ENCODE measurements at places on chromosomes 6 and 20.

GRCh38 chr20:24832518-24832917 lies 116.6 kb upstream of the CST7 start:
- DNase-seq: no peak

DNA sequence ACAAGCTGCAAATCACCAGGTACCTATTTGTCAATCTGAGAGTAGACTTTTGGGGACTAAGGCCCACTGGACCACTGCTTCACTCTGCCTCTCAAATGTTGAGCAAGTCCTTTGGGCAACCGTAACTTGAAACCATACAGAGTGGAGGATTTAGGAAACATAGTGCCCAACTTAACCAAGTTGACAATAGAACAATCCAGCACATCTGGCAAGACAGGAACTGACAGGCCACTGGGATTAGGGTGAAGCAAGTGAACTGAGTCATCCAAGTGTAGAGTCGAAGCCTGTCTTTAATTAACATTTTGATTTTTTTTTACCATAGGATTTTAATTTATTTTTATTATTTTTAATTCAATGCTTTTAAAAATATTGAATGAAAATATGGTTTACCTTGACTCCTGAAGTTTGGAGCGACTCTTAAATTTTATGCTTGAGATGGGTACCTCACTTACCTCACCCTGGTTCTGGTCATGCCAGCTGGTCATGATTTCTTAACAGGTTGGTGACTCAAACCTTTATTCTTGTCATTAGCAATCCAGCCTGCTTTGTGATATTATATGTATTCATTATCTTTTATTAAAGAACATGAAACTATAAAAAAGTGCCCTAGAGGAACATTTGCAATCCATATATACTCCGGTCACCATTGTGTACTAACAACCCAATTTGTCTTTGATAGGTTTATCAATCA lies 312.1 kb upstream of the DEFB112 start:
- no peak for DNase-seq

DNA sequence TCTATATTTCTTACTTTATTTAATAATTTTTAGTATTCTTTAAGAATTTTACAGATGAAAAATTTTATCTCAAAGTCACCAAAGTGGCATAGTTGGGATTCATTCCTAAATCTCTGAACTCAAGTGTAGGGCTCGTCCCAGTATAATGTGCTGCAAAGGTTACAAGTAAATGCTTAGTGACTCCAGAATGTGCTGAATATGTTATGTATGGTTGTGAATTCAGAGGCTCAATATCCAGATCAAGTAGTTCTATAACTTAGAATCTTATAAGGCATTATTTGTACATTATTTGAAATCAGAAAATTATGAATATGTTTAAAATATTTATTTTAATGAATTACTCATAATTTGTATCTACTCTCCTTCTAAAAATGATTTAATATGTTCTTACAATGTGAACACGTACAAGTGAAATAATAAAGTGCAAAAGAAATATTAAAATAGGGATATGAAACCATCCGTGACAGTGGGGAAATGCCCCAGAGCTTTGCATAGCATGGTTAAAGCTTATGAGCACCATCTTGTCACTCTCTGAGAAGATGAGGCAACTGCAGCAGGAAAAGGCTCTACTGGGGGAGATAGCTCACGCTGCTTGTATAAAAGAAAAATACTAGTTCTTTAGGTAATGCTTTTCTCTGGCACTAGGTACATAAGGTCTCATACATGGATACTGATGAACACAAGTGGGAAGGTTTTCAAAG lies 259.0 kb downstream of the FOXC1 start:
- no peak for DNase-seq

DNA sequence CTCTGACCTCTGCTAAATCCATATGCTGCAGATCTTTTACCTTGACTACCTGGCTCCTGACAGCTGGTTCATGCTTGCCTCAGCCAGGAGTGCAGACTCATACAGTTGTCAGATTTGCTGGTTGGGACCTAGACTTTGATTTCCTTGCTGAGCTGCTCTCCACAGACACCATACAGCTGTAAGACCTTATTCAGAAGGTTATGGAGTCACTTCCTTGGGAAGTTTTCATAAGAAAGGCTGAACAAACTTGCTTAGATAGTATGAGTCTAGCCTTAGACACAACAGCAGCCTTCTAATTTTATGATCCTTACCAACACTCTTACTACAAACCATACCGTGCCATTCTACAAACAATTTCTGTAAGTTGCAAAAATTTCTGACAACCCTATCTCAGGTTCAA lies 102.9 kb downstream of the EDN1 start:
- no peak for DNase-seq

DNA sequence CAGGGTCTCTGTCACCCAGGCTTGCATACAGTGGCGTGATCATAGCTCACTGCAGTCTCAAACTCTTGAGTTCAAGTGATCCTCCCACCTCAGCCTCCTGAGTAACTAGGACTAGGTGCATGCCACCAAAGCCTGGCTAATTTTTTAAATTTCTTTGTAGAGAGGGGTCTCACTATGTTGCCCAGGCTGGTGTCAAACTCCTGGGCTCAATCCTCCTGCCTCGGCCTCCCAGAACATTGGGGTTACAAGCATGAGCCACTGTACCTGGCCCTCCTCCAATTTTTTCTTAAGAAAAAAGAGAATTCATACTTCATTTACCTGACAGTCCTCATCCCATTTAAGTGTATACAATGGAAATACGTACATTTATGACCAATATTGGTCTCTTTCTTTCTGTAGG lies 37.9 kb downstream of the E2F3 start:
- no peak for DNase-seq

DNA sequence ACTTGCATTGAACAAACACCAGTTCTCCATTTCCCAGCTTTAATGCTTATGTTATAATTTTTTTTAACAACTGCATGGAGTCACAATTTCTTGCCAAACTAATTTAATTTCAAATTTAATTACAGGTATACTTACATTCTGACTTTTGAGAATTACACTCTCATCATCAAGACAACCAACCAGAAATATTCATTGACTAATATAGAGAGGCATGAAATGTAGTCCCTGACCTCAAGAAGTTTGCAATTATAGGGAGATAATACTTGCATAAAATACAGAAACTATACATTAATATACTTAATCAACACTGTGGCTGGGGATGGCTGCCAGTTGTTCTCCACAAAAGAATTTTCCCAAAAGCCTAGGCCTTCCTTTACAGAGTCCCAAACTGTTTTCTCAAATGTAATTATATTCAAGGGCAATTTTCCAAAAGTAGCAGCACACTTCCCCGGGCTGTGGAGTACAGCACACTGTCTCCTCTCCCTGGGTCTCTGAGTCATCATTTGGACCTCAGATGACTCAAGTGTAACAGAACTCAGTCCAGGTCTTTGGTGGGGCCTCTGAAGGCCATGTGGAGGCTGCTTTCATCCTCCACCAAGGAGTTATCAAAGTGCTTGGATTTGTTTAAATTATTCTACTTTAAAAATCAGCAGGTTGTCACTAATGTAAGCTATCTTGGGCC lies 114.1 kb downstream of the KIF16B start:
- DNase-seq: no peak

GRCh38 chr6:106102034-106102433 lies 15.9 kb downstream of the PRDM1 start:
- DNase-seq: no peak

- no peak for DNase-seq
These were observed 63.1 kb upstream of the PHACTR1 start for GRCh38 chr6:12653486-12653885.

DNA sequence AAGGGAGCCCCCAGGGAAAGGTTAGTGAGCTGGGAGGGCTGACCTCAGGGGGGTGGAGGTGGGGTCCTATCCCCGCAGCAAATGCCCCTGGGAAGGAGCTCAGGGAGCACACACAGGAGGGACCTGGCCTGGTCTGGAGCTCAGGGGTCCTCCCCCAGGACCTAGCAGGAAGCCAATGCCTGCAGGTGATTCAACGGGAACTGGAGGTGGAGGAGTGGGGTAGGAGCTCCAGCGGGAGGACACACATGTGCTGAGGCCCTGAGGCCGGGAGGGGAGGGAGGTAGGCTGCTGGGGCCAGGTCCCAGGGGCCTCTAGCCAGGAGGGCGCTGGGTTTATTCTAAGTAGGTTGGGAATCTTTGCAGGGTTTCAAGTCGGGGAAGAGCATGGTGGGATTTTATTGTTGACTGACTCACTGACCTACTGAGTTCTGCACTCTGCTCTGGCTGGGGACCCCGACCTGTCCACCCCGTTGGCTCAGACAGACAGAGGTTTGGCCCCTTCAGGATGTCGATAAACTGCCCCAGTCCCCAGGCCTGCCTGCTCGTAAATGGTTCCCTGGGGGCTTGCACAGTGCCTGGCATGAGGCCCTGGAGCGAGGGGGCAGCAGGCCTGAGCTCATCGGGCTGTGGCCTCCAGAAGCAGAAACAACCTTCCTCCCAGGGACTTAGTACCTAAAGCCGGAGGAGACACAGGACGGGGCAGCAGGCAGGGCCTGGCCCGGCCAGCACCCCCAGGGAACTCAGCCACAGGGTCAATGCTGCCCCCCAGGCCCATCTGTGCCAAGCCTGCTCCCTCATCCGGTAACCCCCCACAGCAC lies 62.3 kb downstream of the RIPOR3 start:
- DNase-seq: no peak

DNA sequence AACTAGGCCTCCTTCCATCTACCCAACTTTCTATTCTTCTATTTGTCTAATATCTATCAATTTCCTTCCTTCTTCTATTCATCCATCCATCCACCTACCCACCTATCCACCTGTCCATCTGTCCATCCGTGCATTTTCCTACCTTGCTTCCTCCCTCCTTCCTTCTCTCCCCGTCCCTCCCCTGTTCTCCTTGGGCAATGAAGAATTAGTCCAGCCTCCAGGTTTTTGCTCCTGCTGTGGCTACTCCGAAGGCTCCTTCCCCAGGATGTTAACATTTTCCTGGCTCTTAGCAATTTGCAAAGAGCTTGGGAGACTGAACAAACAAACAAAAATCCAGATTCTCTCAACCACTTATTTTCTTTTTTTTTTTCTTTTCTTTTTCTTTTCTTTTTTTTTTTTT lies 81.6 kb downstream of the KCNB1 start:
- no peak for DNase-seq

- DNase-seq: no peak
These were observed 57.6 kb upstream of the UNC93A start for GRCh38 chr6:167233490-167233889.

DNA sequence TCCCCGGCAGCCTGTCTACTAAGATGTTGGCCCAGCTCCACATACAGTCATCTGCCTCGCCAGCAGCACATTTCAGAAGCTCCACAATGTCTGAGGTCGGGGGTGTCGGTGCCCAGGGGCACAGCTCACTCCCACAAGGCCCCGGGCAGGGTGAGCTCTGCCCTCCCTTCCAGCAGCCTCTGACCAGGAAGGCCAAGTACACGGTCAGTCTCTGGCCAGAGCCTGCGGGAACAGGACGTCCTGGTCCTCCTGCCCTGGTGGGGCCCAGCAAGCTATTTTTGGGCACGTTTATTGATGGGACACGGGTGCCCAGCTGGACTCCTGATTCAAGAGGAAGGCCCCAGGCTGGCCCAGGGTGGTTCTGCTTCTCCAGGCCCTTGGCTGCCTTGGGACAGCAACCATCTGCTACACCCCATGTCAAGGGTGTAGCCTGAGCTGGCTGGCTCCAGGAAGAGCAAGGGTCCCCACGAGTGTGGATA lies 114.9 kb upstream of the PTPN1 start:
- DNase-seq: no peak

DNA sequence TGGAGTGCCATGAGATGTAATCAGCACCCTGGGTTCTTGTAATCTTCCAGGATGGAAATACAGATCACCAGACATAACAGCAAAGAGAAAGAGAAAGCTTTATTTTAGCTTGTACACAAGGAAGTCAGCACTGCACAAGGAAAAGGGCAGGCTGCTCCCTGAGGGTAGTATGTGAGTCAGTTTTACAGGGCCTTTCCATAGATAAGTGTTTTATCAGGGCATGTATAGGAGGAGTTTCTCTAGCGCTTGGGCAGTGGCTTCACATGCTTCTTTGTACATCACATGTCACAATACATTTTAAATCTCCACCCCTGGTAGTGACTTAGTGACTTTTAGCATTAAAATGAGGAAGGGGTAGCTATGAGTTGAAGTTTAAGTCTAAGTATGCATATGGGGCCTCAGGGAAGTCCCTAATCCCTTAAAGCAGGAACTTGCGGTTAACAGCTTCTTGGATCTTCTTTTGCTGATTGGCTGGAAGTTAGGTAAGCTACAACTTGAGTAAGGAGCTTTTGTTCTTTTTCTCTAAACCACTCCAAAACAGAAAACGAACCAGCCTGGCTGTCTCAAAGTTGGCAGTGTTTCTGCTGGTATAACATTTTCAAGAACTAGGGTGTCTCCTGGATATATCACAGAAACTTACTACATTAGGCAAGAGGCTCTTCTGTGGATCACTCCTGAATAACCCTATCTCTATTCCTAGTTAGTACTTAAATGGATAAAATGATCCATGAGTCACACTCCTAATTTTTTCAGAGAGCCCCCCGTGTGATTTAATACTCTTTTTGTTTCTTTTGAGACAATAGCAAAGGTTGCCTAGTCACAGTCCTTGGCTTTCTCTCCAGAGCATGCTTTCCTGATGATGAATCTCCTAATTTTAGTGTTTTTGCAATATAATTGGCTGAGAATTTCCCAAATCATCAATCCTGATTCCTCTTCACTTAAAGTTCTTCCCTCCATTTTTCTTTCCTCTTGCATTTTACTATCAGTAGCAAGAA lies 60.2 kb downstream of the MRAP2 start:
- no peak for DNase-seq

DNA sequence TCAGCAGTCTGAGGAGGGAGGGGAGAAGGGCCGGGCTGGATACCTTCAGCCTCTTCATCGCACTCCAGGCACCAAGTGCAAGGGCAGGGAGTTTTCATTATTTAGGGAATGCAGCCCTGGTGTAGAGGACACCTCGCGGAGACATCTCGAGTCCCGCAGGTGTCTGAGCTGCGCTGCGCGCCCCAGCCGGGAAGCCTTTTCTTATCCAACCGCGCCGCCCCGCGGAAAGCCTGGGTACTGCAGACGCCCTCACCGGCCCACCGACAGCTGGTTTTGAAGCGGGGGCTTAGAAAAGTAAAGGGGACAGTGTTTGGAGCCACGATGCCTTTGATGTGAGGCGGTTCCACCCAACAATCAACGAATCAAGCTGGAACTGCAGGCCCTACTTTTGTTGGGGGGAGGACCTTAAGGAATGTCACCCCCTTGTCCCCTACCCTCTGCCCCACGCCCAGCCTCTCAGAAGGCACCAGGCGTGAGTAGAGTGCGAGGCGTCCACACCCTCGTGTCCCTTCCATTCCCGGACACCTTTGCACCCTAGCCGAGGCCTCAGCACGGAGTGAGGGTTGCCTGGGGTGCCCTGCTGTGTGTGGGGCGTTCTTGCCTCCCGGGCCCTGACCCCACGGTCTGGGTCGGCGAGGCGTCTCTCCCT lies 8.6 kb downstream of the NKX2-2 start:
- DNase-seq: no peak

GRCh38 chr6:42452171-42453030 lies 675 bp upstream of the TRERF1 start:
- peak; percentile 62 for DNase-seq

- DNase-seq: no peak
These were observed 47.6 kb downstream of the FIG4 start for GRCh38 chr6:109738667-109739066.

- no peak for DNase-seq
These were observed 22.7 kb downstream of the HIVEP1 start for GRCh38 chr6:12034837-12035236.

GRCh38 chr6:47135772-47136171 lies 93.6 kb upstream of the ADGRF1 start:
- DNase-seq: no peak

- no peak for DNase-seq
These were observed 527 bp upstream of the DOK5 start for GRCh38 chr20:54474866-54475265.

GRCh38 chr6:143545976-143546547 lies 34.5 kb upstream of the FUCA2 start:
- DNase-seq: no peak

- DNase-seq: no peak
These were observed 119.0 kb downstream of the ISM1 start for GRCh38 chr20:13340088-13340487.

Measured in DMS79 (cell line).